ENCODE measurements at places on chromosomes 6 and 20.

DNA sequence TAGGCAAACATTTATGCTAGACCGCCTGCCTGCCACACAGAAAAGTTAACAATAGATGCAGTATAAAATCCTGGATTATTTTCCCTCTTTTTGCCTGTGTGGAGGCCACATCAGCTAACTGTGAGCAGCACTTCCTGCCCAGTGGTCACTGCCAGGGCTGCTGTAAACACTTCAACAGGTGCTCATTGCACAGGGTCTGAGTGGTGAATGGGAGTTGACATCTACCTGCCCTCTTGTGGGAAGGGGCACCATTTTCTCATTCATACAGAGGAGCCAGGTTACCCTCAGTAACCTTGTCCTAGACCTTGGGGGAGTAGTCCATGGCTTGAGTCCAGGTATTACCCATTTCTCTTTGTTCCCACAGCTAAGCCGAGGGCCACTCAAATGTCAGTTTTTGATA is 235.3 kb downstream of the TMEM242 start:
- no peak for DNase-seq

DNA sequence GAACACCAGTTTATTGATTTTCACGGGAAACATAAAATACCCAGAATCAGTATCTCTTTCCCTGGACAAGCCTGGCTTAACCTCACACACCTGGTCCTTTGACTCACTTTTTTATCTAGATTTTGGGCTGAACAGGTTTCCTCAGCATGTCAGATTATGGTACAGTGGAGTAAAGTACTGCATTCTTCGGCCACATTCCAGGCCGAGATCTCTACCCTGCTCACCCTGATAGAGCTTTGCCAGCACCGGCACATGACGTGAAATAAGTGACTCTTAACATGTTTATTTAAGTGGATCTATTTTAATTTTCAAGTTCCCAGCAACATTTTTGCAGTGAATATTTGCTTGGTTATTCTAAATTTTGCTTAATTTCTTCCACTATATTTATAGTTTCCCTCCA is 79.0 kb upstream of the POPDC3 start:
- peak; percentile 20 for DNase-seq

DNA sequence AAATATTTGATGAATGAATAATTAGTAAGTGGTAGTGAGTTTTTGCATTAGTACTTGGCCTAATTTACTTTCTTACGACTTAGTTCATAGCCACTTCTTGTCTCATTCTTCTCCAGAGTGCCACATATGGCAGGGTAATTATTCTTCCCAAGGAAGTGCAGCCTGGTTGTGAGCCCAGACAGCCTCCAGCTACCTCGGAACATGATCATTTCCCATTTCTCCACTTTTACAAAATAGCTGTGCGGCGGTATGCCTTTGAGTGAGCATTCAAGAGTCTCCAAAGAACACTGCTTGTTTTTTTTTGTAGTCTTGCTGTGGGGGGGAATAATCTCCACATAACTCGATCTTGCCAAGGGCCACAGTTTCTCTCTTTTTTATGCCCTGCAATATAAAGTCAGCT is 765.0 kb downstream of the HDGFL1 start:
- no peak for DNase-seq

DNA sequence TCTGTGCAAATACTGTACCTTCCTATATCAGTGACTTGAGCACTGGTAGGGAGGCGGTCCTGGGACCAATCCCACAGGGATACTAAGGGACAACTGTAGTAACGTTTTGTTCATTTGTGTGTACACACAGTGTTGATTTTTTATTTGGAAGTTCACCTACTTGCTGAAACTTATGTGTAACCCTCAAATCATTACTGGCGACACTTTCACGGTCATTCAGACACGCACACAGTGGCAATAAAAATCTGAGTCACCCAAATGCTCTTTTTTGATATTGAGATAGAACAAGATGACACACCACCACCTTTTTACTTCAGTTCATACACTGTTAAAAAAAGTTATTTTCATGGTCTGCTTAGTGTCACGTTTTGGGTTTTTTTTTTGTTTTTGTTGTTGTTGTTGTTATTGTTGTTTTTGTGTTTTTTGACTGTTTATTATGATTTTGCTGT is 79.8 kb downstream of the QKI start:
- no peak for DNase-seq

Data from OCI-M1 (cell line).